Islet precursor cell (in vitro differentiated cells): ENCODE measurements at places on chromosomes 1 and 21.

DNA sequence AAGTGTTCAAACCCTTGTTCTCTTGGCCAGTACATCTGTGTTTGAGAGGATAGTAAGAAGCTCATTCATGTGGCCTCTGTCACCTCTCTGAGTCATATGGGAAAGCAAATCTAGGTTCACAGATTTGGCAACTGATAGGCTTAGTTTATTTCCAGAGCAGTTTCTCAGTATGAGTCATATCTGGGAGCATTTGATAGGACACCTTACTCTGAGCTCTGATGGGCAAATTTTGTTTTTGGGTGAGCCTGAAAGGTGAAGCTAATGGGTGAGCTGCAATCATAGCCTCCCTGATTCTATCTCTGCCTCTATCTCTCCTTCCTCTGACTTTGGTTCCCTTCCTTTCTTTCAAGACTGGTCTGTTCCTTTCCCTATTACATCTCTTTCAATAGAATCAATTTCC, 134.4 kb downstream of the S1PR1 start:
- DNase-seq = peak; percentile 70

DNA sequence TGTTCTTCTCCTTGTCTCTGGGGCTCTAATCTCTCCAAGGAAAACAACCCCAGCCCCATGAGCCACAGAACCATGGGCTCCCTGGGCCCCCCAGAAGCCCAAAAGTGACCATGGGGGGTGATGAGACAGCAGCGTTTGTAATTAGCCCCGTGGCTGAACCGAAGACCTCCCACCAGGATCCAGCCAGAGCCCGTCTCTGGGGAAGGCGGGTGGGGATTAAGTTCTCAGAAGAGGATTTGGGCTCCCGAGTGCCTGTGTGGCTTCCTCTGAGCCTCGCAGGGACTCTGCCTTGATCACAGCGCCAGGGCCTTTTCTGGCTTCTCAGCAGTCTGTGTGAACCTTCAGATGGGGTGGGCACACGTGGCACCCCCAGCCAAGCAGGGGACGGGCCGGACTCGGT, 77.0 kb downstream of the ALPL start:
- no peak for DNase-seq

- DNase-seq = no peak
These were observed 76.7 kb upstream of the KCNK2 start for GRCh38 chr1:215005656-215006345.

DNA sequence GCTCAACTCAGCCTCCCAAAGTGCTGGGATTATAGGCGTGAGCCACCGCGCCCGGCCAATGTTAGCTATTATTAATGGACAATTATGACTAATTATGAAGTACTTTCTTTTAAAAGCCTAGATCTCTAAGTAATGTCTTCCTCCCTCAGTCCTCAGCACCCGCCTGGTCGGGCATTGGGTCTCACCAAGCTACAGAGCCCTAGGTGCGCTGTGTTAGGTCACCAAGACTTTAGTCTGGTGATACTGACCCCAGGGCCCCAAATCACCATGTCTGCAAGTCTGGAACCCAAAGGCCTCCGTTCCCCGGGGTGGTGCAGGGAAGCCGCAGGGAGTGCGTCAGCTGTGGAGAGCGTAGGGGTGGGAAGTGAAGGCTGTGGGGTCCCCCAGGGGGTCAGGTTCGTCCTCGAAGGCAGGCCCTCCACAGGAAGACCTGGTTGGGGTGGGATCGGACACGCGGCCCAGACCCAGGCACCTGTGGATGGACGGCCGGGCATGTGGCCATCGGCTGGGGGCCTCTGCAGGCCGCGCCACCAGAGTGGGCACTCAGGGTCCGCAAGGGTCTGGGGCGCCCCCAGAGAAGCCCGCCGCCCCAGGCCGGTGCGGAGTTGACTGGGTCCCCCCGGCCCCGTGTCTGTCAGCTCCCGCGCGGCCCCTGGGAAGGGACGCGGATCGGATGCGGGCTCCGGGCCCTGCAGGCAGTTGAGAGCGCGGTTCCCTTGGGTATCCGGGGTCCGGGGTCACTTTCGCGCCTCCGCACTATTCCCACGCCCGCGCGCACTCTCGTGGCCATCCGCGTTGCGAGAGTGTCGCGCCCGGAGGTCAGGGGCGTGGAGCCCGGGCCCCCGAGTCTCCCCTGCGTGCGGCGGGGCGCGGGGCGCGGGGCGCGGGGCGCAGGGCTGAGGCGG, 710 bp upstream of the PDXK start:
- no peak for DNase-seq

GRCh38 chr1:150012611-150013010, 2.1 kb upstream of the OTUD7B start:
- no peak for DNase-seq

DNA sequence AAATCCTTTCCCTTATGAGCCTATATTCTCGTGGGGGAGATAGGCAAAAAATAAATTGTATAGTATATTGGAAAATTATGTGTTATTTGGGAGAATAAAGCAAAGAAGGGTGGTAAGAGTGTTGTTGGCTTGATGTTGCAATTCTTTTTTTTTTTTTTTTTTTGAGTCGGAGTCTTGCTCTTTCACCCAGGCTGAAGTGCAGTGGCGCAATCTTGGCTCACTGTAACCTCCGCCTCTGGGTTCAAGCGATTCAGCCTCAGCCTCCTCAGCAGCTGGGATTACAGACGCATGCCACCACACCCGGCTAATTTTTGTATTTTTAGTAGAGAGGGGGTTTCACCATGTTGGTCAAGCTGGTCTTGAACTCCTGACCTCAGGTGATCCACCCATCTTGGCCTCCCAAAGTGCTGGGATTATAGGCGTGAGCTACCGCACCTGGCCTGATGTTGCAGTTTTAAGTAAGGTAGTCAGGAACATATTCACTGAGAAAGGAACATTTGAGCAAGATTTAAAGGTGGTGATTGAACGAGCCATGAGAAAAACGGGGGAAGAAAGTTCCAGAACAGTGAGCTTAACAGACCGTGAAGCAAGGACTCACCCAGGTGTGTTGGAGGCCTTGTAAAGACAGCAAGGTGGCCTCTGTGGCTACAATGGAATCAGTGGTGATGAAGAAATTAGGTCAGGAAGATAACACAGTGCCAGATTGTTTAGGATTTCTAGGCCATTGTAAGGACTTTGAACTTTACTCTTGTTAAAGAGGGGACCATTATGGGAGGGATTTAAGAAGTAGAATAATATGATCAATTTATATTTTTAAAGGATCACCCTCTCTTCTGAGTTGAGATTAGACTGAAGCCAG, 45.8 kb downstream of the RPRD2 start:
- no peak for DNase-seq

- no peak for DNase-seq
These were observed 579 bp downstream of the PTCH2 start for GRCh38 chr1:44842486-44842861.

- DNase-seq = no peak
These were observed 844.1 kb downstream of the LTN1 start for GRCh38 chr21:28148400-28149064.

- no peak for DNase-seq
These were observed 3.5 kb downstream of the CRNN start for GRCh38 chr1:152410599-152410998.

DNA sequence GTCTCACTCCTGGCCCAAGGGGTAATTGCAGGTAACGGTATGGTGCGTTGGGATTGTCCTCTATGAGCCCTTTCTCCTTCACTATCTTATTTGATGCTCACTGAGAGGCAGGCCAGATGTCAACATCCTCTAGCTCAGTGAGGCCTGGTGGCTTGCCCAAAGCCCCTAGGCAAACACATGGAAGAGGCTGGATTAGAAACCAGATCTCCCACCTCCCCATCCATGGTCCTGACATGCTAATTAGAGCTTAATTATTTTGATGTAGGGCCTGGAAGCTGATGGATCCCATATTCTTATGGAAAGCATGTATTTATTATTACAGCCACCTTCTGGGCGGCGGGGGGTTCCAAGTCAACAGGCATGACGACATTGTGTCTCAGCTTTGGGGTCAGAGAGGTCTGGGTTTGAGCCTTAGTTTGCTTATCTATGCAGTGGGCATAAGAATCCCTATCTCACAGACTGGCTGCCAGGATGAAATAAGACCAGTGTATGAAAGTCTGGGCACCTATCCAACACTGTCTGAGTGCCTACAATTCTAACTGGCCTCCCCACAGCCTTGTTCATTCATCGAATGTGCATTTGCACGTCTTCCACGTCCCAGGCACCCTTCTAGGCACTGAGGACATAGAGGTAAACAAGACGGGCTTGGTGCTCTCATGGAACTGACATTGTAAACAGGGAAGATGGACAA, 6.2 kb downstream of the SMPDL3B start:
- DNase-seq = no peak

GRCh38 chr1:169107603-169108208, 1.2 kb downstream of the ATP1B1 start:
- no peak for DNase-seq

GRCh38 chr21:45236481-45236880, 51.2 kb downstream of the POFUT2 start:
- peak; percentile 52 for DNase-seq

DNA sequence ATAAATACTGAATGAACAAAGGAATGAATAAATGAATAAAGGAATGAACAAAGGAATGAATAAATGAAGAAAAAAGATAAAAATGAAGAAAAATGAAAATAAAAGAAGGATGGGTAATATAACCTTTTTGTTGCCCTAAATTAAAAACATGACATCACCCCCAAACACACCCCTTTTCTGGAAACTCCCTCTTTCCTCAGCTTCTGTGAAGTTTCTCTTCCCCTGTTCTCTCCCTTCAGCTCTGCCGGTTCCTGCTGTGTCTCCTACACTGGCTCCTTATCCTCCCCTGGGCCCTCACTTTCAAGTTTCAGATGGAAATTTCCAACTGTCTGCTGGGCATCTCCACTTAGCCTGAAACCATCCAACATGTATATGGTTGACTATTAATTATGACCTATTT, 37.9 kb downstream of the RAB3B start:
- no peak for DNase-seq

DNA sequence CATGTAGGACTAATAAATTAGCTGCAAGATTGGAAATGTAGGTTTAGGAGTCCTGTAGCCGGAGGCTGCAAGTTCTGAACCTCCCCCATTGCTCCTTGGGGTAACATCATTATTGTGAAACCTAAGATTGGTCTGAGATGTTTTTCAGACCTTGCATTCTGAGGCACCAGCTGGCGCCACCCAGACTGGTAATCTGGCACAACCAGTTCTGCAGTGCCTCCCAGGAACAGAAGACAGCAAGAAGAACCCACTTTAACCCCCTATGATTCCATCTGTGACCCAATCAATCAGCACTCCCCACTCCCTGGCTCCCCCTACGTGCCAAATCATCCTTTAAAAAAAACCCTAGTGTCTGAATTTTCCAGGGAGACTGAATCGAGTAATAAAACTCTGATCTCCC, 11.6 kb upstream of the DNAJC6 start:
- DNase-seq = no peak

- peak; percentile 83 for DNase-seq
These were observed 56.0 kb upstream of the RAP1A start for GRCh38 chr1:111563619-111564018.

DNA sequence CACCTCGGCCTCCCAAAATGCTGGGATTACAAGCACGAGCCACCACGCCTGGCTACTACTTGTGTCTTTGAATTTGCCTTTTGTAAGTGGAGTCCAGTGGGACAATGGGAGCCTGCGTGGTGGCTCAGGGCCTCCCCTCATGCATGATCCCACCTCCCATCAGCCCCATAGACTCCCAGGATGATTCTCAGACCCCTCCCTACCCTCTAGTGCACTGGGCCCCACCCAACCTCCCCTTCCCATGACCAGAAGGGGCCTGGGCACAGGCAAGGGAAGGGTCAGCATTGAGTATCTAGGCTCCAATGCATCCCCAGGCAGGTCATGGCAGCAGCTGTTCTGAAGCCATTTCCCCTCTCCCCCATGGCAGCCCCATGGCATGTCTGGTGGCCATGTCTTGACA, 18.7 kb downstream of the NEK2 start:
- DNase-seq = no peak

DNA sequence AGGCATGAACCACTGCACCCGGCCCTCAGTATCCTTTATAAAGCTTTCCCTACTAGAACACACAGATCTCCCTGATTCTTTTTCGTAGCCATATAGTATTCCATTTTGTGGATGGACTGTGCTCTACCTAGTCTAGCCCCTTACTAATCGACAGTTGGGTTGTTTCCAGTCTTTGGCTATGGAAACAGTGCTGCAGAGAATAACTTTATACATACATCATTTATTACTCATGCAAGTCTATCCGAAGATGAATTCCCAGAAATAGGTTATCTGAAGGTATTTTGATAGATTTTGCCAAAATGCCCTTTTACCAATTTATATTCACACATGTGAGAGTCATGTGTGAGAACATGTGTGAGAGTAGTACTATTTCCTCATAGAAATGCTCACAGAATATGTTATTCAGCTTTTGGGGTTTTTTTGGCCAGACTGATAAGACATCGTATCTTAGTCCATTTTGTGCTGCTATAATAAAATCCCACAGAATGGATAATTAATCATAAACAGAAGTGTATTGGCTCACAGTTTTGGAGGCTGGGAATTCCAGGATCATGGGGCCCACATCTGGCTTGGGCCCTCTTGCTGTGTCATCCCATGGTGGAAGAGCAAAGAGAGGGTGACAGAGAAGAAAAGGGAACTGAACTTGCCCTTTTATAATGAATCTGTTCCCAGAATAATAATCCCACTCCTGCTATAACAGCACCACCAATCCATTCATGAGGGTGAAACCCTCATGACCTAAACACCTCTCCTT, 17.3 kb upstream of the FGR start:
- DNase-seq = no peak

- DNase-seq = no peak
These were observed 319.2 kb downstream of the NTNG1 start for GRCh38 chr1:107460035-107460434.

DNA sequence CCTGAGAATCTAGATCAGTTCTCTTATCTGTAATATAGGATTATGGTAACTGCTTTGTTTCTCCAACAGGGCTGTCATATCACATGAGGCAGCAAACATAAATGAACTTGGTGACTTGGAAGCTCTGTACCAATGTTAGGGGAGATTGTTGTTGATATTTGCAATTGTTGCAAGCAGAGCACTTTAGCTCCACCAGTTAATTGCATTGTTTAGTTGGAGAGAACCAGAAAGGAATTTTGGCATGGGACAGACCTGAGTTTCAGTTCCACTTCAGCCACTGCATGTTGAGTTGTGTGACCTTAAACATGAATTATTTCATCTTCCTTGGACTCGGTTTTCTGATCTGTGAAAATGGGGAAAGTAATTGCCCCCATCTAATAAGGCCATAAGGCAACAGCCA, 142.3 kb upstream of the JUN start:
- DNase-seq = no peak

DNA sequence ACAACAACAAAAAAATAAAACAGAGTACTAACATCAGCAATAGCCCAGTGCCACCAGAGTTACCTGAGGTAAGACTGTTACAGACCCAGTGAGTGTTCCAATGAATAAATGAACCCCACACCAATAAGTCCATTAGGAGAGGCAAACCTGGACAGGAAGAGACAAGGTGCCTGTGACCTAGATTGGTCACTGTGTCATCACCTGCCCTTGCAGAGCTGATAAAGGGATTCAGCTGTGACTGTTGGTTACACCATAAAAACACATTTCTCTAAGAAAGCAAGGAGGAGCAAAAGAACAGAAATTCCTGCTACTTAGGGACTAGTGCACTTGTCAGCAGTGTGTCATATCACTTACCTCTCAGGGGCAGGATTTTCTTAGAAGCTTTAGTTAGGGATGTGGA, 37.5 kb downstream of the CD2 start:
- DNase-seq = no peak

- DNase-seq = no peak
These were observed 41.5 kb upstream of the SYNC start for GRCh38 chr1:32744071-32744425.
